GOT3 (cell line): ENCODE measurements at places on chromosomes 3 and 15.

GRCh38 chr3:188786424-188786823 is 385.3 kb upstream of the TPRG1 start:
- DNase-seq, result no peak

- no peak for DNase-seq
Observed at GRCh38 chr3:169315141-169315540, 348.4 kb downstream of the MECOM start.

DNA sequence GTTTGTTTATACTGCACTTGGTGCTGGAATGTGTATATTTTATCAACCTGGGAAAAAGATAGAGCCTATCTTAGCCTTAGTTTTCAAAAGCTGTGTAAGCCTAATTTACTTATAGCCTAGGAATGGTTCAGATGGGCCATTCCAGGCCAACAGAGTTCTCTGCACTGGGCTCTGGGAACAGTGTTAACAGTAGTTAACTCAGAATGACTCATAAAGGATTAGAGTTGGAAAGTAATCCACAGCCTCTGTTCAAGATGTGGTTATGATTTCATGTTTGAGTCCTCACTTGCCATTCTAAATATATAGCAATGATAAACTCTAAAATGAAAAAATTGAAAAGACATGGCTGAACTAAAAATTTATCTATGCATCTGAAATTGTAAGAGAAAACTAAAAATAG is 22.6 kb upstream of the PEX5L start:
- DNase-seq, result no peak

- no peak for DNase-seq
Observed at GRCh38 chr3:45332493-45332892, 55.9 kb upstream of the LARS2 start.

- no peak for DNase-seq
Observed at GRCh38 chr3:13497386-13497785, 17.3 kb downstream of the HDAC11 start.

GRCh38 chr15:48273049-48273448 is 58.2 kb upstream of the DUT start:
- DNase-seq, result no peak

DNA sequence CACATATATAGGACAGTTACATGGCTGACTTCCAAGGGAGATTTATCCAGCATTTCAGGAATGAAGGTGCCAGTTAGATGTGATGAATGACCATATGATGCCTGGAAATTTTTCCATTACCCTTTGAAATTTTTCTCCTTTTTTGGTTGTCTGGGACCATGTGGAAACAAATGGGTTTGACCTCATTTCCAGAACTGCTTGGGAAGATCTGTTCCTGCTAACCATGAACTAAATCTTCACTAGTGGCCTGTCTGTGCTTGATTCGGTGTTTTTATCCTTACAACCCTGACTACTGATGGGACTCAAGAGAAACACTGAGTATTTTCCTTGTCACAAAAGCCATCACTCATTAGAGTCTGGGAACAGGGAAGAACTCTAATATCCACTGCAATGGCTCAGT is 409.4 kb downstream of the PDCD6IP start:
- DNase-seq, result no peak

DNA sequence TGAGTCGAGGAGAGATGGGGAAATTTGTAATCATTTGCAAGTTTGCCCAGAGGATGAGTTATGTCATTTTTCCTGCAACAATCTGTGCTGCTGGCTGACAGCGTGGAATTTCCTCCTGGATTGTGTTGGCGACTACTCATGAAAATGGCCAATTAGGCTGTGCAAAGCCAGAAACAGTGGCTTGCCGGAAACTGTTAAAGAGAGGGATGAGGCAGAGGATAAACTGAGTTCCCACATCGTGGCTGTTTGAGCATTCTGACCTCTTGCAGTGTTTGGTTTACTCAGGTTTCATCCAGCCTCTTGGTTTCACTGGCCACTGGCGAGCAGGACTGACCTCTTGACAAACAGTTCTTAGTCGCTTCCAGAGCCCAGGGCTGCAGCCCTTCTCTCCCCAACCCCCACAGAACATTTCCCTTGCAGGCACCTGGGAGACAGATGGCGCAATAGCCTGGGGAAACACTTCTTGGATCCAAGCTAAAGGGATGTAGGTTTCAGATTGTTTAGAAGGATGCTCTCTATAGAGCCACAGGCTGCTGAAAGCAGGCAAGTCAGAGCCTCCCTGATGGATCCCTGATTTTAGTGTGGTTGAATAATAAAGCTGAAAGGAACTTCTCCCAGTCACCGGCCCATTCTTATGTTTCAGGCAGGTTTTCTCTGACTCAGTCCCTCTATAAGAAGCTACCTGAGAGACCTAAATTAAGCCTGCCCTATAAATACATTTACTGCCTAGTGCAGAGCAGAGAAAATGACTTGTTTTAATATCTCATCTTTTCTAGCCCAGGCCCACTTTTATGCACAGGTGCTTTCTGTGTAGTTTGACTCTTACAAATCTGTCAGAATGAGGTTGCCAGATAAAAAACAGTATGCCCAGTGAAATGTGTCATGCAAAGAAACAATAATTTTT is 92.8 kb upstream of the UBE2E1 start:
- DNase-seq, result peak; percentile 14

DNA sequence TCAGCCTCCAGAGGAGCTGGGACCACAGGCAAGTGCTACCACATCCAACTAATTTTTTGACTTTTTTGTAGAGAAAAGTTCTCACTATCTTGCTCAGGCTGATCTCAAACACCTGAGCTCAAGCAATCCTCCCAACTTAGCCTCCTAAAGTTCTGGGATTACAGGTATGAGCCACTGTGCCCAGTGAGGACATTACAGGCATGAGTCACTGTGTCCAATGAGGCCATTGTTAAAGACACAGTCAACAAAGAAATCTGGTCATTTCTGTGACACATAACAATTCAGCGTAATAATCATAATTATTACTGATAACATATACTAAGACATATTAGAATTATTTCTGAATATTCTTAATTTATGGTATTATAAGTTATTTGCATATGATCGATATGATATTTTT is 463.4 kb upstream of the NDN start:
- DNase-seq, result no peak

DNA sequence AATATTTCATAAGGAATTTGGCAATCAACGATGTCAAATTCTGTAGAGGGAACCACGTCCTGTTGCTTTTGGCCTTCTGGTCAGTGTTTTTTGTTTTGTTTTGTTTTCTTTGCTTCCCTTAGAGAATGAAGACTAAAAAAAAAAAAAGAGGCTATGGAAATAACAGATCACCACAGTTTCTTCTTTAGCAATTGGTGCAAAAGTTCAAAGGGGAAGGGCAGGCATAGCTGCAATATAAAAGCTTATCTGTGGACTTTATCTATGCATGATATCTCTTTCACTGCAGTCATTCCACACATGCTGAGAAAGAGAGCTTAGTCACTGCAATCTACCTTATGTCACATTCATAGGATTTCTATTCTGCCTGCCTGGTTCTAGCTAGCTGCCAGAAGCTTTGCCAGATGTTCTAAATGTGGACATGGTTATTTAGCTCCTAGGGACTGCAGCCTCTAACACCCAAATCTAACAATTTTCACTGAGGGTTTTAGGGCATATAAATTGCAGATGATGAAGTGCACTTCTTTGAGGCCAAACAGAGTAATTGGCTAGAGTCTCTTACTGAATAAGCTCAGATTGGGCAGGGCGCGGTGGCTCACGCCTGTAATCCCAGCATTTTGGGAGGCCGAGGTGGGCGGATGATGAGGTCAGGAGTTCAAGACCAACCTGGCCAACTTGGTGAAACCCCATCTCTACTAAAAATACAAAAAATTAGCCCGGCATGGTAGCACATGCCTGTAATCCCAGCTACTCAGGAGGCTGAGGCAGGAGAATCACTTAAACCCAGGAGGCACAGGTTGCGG is 637.2 kb downstream of the NTRK3 start:
- DNase-seq, result no peak

GRCh38 chr3:17820704-17821103 is 78.3 kb upstream of the TBC1D5 start:
- DNase-seq, result no peak

DNA sequence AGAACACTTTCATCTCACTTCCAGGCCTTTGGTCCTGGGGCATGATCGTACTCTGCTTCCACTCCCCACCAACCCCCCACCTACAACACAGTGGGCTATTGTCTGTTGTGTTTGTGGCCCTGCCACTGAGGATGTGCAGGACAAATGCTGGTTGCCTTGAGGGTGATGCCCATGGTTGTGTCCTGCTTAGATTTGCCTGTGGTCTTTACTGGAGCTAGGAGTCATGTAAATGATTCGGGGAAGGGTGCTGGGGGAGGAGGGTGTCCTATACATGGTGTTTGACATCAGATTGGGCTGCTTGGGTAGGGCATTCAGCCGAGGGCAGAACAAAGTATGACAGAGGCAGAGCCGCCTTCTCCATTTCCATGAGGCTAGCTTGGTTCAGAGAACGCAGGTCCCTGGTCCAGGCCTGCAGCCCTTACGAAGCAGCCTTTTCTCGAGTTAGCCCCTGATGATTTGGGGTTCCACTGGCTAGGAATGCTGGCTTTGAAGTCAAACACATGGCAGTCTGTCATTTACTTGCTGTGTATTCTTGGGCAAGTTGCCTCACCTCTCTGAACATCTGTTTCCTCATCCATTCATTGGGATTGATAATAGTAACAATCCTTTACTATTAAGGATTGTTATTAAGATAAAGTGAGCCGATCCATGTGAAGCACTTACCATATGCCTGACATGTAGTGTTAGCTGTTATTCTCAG is 6.9 kb downstream of the CORO2B start:
- no peak for DNase-seq
